CD4-positive, alpha-beta T cell treated with Interleukin-17A for 4 hours (primary cell): ENCODE measurements at places on chromosomes 5 and 9.

GRCh38 chr9:129284607-129285291 lies 106.7 kb upstream of the IER5L start:
- no peak for DNase-seq

GRCh38 chr5:89064054-89064453 lies 181.1 kb upstream of the MEF2C start:
- DNase-seq, result no peak

- DNase-seq, result no peak
Observed at GRCh38 chr5:12985142-12985541, 959.3 kb downstream of the DNAH5 start.

GRCh38 chr9:32552172-32552872 lies at the start of the genes SMIM27 and TOPORS:
Gene SMIM27, plus strand, starts transcription at chr9:32552327. Its CDS starts 108 bp downstream, at chr9:32552435.
Gene TOPORS, minus strand, starts transcription at chr9:32552586. Its CDS starts 150 bp downstream, at chr9:32552436.
- peak; percentile 92 for DNase-seq

GRCh38 chr5:36874465-36874864 lies 2.1 kb upstream of the NIPBL start:
- DNase-seq, result no peak

DNA sequence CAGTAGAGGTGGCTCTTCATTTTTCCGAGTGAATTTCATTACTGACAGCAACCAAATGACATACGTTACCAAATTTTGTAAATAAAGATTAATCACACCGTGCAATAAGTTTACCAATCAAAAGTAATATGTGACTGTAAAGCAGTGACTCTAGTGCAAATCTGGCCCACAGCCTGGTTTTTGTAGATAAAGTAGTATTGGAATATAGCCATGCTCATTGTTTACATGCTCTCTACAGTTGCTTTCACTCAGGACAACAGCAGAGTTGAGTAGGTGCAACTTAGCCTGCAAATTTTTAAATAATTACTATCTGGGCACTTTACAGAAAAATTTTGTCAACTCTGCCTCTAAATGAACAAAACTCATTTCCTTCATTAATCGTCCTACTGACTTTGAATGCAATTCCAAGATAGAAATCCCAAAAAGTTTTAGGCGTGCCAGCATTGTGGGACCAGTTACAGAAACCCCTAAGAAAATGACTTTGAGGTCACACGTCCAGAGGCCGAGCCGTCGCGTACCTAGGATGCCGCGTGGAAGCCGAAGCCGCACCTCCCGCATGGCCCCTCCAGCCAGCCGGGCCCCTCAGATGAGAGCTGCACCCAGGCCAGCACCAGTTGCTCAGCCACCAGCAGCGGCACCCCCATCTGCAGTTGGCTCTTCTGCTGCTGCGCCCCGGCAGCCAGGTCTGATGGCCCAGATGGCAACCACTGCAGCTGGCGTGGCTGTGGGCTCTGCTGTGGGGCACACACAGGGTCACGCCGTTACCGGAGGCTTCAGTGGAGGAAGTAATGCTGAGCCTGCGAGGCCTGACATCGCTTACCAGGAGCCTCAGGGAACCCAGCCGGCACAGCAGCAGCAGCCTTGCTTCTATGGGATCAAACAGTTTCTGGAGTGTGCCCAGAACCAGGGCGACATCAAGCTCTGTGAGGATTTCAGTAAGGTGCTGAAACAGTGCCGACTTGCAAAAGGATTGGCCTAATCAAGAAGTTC lies 180.7 kb upstream of the TLE4 start:
- DNase-seq, result no peak

DNA sequence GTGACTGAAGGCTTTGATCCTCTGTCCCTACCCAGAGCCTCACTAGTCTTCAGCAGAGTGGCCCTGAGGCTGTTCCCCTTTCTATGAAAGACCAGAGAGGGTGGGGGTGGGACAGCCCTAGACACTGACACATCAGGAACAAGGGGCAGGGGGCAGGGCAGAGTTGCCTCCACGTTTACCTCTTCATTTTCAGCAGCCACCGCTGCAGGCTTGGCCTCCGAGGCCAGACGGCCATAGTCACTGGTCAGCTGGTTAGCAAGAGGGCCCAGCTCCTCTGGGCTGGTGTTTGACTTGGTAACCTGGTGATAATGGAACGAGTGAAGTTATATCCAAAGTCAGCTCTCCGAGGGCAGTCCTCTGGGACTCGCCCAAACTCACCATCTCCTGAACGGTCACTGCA lies 15.6 kb upstream of the TPM2 start:
- no peak for DNase-seq

GRCh38 chr9:7185612-7186011 lies 427.8 kb downstream of the KDM4C start:
- no peak for DNase-seq

DNA sequence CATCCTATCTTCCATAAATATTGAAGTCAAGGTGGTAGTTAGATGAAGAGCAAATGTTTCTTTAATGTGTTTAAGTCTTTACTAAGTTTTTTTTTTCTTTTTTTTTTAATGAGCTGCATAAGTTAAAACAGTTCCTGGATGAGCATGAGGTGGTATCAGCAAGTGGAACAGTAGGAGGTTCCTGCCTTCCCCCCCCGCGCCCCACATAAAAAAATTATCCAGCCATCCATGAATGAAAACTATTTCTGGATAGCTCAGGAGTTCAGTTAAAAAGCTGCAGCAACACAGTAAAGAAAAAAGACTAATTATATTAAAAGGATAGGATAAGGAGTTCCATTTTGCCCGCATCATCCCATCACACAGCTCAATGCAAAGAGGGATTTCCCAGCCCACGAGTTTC lies 349.5 kb downstream of the CDH18 start:
- DNase-seq, result no peak

- peak; percentile 4 for DNase-seq
Observed at GRCh38 chr5:113293975-113294310, 140.8 kb downstream of the TSSK1B start.

- DNase-seq, result no peak
Observed at GRCh38 chr9:126070058-126070655, 256.5 kb upstream of the MVB12B start.

- no peak for DNase-seq
Observed at GRCh38 chr9:120531683-120532300, 48.2 kb downstream of the CDK5RAP2 start.

DNA sequence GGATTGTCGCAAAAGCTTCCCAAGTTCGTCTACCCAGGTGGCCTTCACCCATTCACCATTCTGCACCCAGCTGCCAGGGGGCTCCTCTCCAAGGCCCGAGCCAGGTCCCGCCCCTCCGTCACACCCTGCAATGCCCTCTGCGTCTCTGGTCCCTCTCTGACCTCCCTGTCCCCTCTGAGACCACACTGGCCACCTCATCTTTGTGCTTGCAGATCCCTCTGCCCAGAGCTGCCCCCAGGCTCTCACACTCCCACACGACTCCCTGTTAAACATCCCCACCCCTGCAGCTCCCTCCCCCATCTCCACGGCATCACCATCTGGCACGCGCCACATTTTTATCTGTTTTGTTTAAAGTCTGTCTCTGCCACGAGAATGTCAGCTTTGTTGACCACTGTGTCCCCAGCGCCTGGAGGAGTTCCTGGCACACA lies 243.6 kb downstream of the PBX3 start:
- no peak for DNase-seq

DNA sequence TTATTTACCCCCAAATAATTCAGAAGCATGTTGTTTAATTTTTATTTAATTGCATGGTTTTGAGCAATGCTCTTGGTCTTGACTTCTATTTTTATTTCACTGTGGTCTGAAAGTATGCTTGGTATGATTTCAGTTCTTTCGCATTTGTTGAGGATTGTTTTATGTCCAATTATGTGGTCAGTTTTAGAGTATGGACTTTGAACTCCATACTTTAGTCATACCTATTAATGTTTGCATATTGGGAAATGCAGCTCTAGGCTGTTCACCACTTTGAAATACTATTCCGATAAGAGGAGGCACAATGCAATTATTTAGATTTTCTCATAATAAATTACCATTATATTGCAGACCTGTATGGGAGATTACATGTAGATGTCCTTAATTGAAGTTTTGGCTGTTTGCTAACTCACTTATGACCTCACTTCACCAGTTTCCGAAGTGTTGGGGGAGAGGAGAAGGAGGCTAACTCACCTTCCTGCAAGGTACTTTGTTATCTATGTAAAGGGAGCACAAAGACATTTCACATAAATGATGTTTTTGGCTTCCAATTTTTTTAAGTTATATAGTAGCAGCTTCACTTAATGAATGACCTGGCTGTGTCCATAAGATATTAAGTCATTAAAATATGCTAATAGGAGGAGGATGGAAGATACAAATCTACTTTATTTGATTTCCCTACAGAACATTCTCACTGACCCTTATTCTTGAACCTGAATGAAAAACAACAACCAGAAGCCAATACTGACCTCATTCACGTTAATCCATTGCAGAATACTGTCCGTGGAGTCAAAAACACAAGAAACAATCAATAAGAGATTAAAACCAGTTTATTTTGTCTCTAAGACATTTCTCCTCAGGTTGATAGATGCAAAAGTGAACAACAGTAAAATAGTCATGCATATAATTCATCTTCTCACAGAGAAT lies 970.3 kb upstream of the ARRDC3 start:
- no peak for DNase-seq

DNA sequence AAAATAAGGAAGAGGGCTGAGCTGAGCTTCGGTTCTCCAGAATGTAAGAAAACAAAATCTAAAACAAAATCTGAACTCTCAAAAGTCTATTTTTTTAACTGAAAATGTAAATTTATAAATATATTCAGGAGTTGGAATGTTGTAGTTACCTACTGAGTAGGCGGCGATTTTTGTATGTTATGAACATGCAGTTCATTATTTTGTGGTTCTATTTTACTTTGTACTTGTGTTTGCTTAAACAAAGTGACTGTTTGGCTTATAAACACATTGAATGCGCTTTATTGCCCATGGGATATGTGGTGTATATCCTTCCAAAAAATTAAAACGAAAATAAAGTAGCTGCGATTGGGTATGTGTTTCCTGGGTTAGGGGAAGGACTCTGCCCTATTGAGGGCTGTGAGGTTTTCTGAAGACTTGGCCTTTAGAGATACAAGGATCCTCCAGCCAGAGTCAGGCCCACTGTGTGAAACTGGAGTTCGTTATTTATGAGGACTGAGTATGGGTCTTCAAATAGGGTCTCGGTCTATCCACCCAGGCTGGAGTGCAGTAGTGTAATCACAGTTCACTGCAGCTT lies 3.8 kb downstream of the EGR1 start:
- no peak for DNase-seq

- no peak for DNase-seq
Observed at GRCh38 chr9:105447386-105447813, 434 bp upstream of the FSD1L start.

GRCh38 chr5:79851391-79851863 lies 139.6 kb downstream of the MTX3 start:
- DNase-seq, result no peak
